Sciatic nerve (tissue), 2 donors: ENCODE measurements at places on chromosomes 12 and 14.

DNA sequence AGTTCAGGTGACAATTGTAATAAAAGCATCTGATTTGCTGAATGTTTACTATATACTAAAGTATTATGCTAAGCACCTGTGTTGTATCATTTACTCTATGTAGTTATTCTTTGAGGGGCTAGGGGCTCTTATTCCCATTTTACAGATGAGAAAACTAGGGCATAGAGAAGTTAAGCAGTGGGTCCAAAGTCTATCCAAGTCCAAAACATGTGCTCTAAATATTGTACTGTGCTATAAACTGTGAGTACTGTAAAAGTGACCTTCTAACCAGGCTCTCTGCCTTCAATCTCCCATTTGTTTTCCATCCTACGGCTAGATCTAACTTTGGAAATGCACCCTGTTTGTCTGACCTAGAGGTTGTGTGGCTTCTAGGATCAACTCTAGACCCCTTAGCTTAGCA, 9.0 kb downstream of the ACVR1B start:
- DNase-seq: no peak

GRCh38 chr14:23115918-23116317, 3.1 kb downstream of the CEBPE start:
- DNase-seq: no peak

DNA sequence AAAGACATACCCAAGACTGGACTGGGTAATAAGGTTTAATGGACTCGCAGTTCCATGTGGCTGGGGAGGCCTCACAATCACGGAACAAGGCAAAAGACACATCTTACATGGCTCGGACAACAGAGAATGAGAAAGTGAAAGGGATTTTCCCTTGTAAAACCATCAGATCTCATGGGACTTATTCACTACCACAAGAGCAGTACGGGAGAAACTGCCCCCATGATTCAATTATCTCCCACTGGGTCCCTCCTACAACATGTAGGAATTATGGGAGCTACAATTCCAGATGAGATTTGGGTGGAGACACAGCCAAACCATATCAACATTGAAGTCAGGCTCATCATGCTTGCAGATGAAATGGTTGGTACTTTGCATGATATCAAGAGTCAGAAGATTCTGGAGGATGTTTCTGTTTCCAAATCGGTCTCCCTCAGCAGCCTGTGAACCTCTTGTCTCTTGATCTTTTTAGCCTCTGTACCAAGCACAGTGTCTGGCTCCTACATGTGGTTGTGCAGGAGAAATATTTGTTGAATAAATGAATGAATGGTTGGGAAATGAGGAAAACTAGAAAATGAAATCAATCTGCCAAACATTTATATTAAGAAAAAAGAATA, 98.6 kb downstream of the VRK1 start:
- DNase-seq: no peak

DNA sequence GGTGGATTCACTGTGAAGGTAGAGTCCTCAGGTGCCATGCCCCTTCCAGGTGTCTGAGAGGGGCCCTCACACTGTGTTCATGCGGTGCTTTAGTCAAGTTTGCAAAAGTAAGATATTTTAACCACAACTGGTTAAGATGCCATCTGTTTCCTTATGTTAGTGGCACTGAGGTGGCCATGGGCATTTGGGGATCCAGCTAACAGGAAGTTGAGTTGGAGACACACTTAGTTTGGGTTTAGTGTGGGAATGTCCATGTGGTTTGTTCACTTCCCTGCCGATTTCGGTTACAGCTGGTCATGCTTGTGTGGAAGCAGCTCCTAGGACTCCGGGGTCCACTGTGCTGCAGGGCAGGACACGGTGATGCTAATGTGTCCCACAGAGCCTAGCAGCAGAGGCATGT, 17.3 kb upstream of the ABHD12B start:
- no peak for DNase-seq

GRCh38 chr14:75495882-75496281, 26.4 kb upstream of the BATF start:
- DNase-seq: no peak

DNA sequence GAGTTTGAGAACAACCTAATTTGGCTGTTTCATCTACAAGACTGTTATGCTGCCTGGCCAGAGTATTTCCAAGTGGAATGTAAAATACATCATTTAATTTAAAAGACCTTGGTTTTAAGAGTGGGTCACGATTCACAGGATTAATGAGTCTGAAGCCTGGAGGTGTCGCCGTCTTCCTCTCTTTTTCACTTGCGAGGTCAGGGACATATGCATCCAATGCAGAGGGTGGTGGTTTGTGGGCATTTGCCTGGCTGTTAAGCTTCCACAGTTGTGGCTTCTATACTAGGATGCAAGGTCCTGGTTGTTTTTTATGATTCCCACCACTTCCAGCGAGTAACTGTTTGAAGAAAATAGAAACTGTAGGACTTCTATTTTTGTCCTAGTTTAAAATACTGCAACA, 22.8 kb upstream of the RASSF3 start:
- DNase-seq: no peak

DNA sequence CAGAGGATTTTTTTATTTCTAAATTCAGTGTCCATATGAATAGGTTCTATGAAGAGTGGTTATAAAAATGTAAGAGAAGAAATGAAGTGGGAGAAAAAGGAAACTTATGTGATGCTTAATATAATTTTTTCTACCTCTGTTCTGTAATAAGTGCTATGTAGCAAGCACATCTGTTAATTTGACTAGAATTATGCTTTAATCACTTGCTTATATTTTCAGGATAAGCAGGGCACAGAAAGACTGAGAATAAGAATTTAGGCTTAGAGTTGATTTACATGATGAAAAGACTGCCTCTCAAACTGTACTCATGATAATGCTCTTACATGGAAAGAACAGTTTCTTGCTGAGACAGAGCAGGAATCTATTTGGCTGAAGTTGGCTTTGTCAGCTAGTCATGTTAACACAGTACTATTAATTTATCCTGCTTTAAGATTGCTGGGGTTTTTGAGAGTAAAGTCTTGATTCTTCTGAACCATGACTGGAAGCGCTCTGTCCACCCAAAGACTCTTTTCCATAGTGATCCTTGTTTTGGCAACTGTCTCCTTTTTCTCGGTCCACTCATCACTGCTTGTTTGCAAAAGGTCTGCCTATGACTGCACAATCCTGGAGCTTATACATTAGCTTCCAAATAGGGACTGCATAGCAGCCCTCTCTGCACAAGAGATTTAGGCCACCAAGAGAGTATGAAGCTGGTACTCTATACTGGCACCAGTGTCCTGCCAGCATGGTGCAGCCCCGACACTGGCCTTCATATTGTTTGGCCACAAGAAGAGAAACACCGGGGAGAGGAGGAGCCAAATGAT, 98.8 kb downstream of the AKAP6 start:
- DNase-seq: no peak

- DNase-seq: peak; percentile 74
Measured at GRCh38 chr12:75705749-75706711, 194.6 kb upstream of the KRR1 start.

DNA sequence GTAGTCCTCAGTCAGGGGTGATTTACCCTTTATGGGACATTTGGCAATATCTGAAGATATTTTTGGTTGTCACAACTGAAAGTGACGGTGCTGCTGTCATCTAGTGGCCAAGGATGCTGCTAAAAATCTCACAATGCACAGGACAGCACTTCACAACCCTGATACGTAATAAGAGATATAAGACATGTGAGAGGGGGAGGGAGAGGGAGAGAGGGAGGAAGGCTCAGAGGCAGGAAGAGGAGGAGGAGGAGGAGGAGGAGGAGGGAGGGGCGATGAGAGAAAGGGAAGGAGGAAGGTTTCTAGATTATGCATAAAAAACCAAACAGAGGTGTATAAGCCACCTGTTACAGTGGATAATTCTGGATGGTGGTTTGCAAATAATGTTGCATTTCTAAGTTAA, 14.3 kb downstream of the MYL2 start:
- no peak for DNase-seq

DNA sequence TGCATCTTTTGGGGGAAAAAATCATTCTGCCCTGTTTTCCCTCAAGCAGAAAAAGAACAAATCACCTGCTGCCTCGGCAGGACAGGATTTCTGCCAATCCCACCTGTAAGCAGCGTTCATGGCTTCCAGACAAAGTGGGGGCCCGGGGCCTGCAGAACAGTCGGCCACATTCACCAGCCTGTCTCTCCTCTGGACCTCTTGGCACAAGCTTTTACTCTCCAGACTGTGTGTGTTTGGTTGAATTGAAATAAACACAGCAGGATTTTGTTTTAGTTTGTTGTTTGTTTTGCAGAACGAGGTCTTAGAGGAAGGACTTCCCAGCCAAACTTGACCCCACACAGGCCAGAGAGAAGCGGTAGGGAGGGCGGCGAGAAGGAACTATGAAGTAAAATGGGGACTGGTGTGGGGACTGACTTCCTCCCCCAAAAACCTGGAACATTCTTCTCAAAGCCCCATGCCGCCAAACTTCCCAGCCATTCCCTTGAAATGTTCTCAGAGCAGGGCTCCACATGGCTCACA, 41.7 kb upstream of the FOS start:
- DNase-seq: no peak

GRCh38 chr14:51430633-51431032, 190.6 kb downstream of the TMX1 start:
- DNase-seq: no peak

GRCh38 chr12:96473394-96474093, 15.8 kb upstream of the CFAP54 start:
- no peak for DNase-seq

DNA sequence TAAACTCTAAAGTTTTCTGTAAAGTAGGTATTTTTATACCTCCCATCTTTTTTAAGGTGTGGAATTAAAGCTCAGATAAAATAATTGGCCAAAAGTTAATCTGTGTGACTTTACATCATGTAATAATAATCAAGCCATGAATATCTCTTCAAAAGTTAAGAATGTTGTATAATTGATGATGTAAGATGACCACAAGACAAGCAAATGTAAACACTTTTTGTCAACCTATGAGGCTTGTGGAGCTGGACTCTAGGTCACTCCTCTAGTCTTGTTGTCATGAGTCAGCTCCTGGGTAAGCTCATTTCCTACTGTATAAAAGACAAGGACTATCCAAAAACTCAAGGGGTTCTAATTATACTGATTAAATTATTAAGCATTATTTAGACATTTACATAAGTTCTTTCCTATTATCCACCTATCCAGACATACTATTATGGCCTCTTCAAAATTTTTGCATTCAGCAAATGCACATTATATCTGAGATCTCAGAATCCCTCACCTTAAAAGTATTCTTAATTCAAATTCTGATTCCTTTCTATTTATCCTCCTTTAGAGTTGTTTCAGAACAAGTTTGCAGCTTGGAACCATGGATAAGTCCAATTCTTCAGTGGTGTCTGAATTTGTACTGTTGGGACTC, at the start of gene OR4K5:
OR4K5 (plus strand) TSS at position 587 of the 637 bp plus-strand sequence; CDS start at position 587, 0 bp downstream.
- DNase-seq: no peak

DNA sequence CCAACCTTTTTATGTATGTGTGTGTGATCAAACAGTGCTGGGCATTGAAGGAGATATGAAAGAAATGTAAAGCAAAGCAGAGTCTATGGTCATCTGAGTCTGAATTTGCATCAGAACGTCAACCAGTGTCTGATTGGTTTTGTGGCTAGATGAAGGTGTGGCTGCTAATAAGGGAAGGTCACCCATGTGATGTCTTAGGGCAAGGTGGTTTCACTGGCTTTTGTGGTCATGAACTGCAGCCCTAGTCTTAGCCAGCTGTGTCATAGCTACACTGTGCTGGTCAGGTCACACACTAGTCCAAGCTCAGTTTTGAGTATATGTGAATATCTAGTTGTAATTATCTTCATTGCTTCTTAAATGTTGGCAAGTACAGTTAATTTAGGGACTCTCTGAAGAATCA, 105.8 kb downstream of the TGFB3 start:
- DNase-seq: no peak

- DNase-seq: no peak
Measured at GRCh38 chr12:130633771-130634170, 82.3 kb downstream of the RIMBP2 start.

DNA sequence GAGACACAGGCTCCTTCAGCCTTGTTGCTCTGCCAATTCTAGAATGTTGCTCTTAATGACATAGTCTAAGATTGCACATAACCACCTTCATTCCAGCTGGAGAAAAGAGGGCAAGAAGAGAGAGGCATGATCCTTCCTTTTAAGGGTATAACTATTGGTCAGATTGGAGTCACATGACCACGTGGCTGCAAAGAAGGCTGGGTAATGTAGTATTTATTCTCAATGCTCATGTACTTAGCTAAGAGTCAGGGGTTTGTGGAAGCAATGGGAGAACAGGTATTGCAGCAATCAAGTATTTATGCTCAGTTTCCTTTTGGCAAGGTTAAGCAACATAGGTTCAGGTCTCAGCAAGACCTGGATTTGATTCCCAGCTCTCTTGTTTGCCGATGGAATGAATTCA, 298.8 kb upstream of the TBX3 start:
- no peak for DNase-seq

DNA sequence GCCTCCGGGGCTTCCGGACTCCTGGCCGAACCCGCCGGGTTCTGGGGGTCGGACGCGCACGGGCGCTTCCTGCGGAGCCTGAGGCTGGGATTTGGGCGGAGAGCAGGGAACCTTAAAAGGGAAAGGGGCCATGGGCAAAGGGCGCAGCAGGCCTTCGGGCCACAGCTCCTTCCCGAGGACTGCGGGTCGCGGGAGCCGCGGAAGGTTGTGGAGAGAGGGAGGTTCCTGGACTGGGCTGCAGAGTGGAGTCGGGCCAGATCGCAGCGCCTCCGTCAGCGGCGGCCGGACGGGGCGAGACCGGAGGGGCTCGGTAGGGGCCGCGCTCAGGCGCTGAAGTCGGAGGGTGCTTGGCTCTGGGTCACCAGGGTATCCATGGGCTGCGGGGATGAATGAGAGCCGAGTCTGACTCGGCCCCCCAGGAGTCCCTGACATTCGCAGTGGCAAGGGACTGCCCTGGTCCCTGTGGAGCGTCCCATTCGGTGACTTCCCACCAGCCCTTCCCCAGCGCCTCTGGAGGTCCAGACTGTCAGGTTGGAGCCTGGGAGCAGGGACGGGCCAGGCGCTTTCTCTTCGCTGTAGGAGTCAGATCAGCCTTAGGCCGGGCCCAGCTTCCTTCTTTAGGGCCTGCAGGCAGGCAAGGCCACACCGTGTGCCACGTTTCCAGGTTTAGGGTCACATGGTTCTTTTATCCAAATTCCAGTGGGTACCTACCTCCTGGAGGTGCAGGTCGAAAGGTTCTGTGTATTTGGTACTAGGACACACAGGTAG, 938 bp upstream of the SLC25A29 start:
- DNase-seq: peak; percentile 74

GRCh38 chr12:19819231-19819630, 379.9 kb downstream of the AEBP2 start:
- no peak for DNase-seq

GRCh38 chr12:132393991-132394949, 64.9 kb upstream of the GALNT9 start:
- peak; percentile 42 for DNase-seq

DNA sequence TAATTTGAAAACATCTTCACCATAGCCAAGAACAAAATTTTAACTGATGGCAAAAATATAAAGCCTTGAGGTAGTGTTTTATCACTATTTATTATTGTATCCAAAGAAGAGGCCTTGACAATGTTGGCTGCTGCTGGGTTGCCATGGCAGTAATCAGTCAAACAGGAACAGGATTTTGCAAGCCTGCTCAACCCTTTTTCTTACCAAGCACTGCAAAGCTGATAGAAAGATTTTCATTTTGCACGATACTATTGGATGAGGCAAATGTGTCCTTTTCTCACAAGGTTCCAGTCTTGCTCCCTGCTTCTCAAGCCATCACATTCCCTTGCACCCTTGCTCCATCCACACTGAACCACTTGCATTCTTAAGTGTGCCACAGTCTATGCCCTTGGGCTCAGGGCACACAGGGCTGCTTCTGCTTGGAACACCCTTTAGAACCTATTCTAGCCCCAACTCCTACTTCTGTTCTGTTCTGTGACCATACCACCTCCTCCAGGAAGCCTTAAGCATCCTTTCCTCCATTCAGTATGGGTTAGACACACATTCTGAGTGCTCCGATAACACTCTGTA, 76.5 kb upstream of the AMIGO2 start:
- DNase-seq: no peak
